ENCODE measurements at places on chromosomes 1 and 21.
A peak's percentile ranks its signal among the peaks of the same experiment; 100 is the strongest.

GRCh38 chr1:81838600-81839218, 38.0 kb downstream of the ADGRL2 start:
- no peak for DNase-seq

DNA sequence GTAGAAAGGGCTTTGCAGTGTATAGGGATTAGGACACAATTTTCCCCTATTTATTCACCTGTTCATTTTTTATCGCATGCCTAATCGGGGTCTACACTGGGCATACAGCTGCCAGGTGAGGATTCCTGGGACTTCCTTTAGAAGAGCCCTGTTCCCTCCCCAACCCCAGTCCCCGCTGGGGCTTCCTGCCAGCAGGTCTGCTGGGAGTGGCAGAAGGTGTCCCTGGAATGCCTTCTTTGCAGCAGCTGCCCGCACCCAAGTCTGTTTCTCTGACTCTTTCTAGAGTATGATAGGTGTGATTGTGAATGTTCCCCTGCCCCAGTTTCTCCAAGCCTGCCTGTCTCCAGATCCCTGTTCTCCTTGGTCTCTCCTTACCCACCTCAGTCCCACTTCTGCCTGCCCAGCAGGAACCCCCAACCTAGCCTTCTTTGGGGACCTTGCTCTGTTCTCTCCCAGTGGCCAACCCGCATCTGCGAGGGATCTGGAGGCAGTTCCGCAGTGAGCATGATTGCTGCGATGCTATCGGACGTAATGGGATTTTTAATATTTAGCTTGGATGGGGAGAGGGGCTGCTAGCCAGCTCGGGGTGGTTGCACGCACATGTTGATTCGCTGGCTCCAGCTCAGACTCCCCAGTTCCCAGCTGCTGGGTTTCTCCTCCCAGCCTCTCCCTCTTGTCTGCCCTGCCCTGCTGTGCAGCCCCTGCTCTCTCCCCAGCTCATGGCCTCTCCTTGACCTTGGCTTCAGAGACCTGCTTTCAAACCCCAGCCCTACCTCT, 79.8 kb downstream of the EPHB2 start:
- DNase-seq, result no peak

DNA sequence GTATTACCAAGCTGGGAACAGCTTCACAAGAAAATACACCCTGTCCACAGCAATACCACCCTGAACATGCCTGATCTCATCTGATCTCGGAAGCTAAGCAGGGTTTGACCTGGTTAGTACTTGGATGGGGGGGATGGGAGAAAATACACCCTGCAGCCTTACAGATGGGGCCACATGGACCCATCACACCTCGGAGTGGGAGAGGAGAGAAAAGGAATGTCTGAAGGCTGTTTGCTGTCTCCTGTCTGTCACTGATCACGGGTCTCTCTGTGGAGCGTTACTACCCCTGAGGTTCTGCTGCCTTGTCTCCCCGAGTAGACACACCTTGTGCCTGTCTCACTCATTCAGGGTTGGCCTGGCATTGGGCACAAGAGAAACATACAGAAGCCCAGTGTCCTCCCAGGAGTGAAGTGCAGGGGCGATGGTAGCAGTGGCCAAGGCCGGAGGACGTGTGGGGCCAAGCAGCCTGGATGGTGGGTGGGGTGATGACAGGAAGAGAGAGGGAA, 48.0 kb downstream of the TEX35 start:
- no peak for DNase-seq

DNA sequence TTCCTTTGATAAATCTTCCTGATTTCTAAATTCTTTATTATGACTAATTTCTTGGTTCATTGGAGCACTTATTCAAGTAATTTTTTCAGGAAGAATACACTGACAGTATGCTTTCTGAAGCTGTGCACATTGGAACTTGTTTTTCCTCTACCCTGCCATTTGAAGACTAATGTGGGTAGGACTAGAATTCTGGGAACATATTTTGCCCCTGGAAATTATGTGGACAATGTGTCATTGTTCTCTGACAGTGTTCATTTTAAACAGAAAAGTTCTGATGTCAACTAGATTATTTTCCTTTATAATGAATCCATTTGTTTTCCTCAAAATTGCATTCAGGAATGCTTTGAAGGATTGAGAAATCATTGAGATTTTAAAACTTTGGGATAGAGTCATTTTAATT, 34.8 kb upstream of the ST6GALNAC5 start:
- no peak for DNase-seq

GRCh38 chr1:168112673-168113305, 23.9 kb downstream of the GPR161 start:
- DNase-seq, result peak; percentile 52

DNA sequence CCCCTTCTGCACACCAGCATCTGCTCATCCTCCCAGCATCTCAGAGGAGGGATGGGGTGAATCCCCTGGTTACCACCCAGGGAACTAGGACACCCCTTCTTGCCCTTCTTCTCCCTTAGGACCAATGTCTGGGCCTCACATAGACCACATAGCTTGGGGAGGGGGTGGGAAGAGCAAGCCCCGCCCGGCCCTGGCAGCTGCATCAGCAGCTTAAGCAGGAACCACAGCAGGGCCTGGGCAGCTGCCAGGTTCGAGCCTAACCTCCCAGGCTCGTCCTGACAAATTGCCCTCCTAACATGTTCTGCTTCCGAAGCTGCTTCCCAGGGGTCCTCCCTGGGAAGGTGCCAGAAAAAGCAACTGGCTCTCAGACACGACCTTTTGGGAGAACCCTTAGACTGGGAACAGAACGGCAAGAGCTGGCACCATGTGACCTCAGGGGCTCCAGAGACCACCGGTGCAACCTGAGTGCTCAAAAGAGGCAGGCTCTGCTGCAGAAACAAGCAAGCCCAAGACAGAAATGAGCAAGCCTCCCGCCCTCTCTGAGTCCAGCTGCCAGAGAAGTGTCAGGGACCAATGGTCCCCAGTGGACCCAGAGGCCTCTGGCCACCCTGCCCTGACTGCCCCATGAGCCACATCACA, 18.4 kb upstream of the CLSTN1 start:
- DNase-seq, result no peak

DNA sequence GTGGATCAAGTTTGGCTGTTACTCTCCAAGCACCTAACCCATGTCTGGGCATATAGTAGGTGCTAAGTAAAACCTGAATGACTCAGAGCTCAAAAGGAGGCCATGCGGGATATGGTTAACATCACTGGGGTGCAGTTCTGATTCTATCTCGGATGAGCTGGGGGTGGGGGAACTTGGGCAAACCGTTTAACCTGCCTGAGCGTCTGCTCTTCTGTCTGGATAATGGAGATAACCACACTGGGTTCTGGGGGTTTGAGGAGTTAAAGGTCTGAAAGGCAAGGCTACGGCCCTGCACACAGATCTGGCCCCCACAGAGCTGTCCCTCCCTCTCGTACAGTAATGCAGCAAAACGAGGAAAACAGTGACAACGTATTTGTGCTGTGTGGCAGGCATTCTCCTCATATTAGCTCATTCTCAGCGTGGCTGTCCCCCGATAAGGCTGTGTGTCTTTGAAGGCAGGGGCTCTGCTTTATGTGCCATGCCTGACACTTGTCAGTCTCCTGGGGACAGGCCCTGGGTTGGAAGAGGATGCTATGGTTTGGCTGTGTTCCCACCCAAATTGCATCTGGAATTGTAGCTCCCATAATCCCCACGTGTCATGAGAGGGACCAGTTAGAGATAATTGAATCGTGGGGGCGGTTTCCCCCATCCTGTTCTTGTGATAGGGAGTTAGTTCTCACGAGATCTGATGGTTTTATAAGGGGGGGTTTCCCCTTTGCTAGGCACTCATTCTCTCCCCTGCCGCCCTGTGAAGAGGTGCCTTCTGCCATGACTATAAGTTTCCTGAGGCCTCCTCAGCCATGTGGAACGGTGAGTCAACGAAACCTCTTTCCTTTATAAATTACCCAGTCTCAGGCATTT, 6.8 kb upstream of the ALDH4A1 start:
- DNase-seq, result no peak

GRCh38 chr1:233695901-233696300, 82.0 kb downstream of the KCNK1 start:
- no peak for DNase-seq

- no peak for DNase-seq
Observed at GRCh38 chr1:163758977-163759670, 437.4 kb downstream of the NUF2 start.

- no peak for DNase-seq
Observed at GRCh38 chr1:118960026-118960561, 28.0 kb downstream of the TBX15 start.

DNA sequence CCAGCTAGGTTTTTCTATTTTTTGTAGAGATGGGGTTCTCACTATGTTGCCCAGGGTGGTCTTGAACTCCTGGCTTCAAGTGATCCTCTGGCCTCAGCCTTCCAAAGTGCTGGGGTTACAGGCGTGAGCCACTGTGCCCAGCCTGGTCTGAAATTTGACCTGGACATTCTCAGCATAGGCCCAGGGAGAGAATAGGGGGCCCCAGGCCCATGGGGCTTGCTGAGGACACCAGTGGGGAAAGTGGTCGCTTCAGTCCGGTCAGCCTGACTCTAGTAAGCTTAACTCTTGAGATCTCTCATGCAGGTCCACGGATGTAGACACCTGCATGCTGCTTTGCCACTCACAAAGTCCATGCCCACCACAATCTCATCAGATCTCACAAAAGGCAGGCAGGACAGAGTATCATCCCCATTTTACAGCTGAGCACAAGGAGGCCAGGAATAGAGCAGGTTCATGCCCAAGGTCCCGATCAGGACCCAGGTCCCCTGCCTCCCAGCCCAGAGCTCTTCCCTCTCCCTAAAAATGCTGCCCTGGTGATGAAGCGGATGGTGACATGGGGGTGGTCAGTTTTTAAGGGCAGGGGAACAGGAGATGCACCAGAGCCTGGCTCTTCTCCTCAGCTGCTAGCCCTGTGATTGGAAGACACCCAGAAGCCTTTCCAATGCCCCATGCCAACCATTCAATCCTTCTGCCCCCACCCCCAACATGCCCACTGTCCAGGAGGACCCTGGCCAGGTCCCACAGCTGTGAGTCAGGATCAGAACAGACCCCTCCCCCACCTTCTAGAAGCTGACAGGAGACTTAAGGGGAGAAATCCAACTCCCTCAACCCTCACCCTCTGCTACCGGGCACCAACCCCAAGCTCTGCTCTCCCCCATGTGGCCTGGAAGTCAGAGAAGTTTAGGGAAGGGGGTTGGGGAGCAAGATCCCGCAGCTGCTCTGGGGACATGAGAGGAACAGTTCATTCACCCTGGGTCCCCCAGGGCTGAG, 1.8 kb downstream of the FHL3 start:
- DNase-seq, result no peak

DNA sequence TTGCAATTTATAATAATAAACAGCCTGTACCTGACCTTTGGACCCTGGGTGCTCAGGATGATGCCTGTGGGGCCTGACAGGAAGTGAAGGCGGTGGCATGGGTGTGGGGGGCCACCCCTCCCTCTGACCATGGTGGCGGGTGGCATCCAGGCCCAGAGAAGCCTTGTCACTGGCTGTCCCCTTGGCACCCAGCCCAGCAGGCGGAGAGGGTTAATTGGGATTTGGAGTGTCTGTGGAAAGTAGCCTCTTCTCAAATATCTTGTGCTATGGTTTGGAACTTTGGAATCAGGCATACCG, 20.5 kb downstream of the SOX13 start:
- DNase-seq, result no peak

- no peak for DNase-seq
Observed at GRCh38 chr1:17184822-17185484, 20.0 kb upstream of the PADI1 start.

DNA sequence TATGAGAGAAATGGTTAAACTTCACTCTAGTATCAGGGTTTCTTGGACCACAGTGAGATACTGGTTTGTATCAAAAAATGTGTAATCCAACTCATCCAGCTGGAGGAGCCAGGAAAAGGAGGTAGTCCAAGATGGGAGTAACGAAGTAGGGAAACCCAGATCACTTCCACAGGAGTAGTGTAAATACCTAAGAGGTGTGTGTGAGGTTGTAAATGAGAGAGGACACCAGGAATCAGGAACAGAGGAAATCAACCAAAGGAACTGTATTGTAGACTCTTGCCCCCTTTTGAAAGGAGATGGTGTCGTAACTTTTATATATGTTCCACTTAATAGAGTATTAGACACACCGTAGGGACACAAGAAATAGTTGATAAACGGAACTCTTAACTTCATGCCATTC, 19.7 kb upstream of the TLCD4 start:
- DNase-seq, result no peak

- no peak for DNase-seq
Observed at GRCh38 chr1:110227774-110228173, 17.7 kb downstream of the KCNC4 start.

GRCh38 chr1:185816460-185816859, 82.3 kb downstream of the HMCN1 start:
- no peak for DNase-seq

GRCh38 chr1:191025896-191026642, 548.4 kb upstream of the BRINP3 start:
- no peak for DNase-seq

- no peak for DNase-seq
Observed at GRCh38 chr1:244854166-244854565, 10.2 kb downstream of the HNRNPU start.

GRCh38 chr21:35346697-35347096, 297.6 kb upstream of the RUNX1 start:
- no peak for DNase-seq

- no peak for DNase-seq
Observed at GRCh38 chr1:11188381-11188780, 774 bp upstream of the ANGPTL7 start.

DNA sequence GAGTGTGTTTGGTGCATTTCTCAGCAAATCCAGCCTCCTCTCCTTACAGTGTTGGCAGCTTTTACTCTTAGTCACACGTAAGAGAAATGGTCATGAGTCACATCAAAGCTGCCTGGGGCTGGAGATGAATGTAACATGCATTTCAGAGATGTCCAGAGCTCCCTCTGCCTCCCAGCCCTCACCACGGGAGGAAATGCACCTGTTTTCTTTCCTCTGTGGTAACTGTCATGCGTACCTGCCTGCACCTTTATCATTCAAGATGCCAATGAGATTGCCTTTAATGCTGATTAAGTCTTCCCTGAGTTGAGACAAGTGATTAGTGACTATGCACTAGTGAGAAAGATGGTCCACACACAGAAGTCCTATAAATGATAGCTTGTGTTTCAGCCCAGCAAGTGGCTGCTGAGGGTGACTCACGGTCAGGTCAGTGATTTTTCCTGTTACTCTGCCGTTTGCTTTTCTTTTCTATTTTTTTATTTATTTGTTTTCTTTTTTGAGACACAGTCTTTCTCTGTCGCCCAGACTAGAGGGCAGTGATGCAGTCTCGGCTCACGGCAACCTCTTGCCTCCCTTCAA, 277.3 kb upstream of the FMN2 start:
- DNase-seq, result no peak

GRCh38 chr1:68904477-68904876, 407.6 kb upstream of the DEPDC1 start:
- no peak for DNase-seq

GRCh38 chr1:97996880-97997279, 76.0 kb upstream of the DPYD start:
- DNase-seq, result no peak

- no peak for DNase-seq
Observed at GRCh38 chr1:208100906-208101305, 143.3 kb downstream of the PLXNA2 start.

DNA sequence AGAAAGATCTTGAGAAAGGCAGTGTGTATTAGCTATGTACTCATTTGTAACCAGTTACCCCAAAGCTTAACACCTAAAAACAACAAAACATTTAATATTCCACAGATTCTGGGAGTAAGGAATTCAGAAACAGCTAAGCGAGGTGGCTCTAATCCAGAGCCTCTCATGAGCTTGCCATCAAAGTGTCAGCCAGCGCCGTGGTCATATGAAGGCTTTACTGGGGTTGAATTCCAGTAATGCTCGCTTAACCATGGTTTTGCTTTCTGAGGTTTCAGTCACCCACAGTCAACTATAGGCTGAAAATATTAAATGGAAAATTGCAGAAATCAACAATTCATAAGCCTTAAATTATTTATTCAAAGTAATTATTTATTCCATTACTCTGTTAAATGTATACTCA, 101.8 kb downstream of the CLIC6 start:
- DNase-seq, result no peak
